H9 (cell line): ENCODE measurements at places on chromosomes 7 and 10.

GRCh38 chr7:34747867-34748727 is 90.1 kb downstream of the NPSR1 start:
- DNase-seq = peak; percentile 38

DNA sequence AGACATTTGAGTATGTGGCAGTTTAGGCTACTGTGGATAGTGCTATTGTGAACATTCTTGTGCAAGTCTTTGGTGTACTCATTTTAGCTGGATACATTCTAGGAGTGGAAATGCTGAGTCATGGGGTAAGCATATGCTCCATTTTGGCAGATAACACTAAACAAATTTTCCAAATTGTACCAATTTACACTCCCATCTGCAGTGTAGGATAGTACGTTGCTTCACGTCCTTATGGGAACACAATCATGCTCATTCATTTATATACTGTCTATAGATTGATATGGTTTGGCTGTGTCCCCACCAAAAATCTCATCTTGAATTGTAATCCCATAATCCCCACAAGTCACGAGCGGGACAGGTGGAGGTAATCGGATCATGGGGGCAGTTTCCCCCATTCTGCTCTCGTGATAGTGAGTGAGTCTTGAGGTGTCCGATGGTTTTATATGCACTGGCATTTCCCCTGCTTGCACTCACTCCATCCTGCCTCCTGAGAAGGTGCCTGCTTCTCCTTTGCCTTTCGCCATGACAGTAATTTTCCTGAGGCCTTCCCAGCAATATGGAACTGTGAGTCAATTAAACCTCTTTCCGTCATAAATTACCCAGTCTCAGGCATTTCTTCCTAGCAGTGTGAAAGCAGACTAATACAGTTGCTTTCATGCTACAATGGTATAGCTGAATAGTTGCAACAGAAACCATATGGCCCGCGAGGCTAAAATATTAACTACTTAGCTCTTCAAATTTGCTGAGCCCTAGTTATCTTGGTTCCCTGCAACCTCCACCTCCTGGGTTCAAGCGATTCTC is 25.6 kb downstream of the RNF216 start:
- no peak for DNase-seq

- no peak for DNase-seq
These were observed 694 bp upstream of the WASL start for GRCh38 chr7:123749537-123749857.

DNA sequence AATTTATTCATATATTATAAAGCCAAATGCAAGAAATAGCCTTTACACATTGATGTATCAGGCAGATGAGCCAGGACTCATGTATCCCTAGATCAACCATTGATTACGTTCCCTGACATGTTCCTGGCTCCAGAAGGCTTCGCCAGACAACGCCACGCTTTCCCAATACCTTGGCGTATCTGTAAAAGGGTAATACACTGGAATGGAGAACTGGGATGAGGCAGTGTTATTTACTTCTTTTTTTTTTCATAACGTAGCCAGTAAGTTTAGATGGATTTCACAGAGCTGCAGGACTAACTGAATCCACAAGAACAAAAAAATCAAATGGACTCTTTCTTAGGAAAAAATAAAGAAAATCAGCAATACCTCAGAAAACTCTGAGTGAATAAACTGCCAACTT is 588.1 kb upstream of the SEMA3D start:
- no peak for DNase-seq

DNA sequence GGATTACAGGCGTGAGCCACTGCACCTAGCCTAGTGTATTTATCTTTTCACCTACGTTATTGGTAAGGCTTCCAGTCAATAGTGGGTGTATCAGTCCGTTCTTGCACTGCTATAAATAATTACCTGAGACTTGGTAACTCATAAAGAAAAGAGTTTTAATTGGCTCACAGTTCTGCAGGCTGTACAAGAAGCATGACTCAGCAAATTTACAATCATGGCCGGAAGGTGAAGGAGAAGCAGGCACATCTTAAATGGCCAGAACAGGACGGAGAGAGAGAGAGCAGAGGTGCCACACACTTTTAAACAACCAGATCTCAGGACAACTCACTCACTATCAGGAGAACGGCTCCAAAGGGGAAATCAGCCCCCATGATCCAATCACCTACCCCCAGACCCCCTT is 873.3 kb upstream of the AUTS2 start:
- DNase-seq = no peak

- DNase-seq = no peak
These were observed 213.7 kb downstream of the HTR7 start for GRCh38 chr10:90644165-90644564.

DNA sequence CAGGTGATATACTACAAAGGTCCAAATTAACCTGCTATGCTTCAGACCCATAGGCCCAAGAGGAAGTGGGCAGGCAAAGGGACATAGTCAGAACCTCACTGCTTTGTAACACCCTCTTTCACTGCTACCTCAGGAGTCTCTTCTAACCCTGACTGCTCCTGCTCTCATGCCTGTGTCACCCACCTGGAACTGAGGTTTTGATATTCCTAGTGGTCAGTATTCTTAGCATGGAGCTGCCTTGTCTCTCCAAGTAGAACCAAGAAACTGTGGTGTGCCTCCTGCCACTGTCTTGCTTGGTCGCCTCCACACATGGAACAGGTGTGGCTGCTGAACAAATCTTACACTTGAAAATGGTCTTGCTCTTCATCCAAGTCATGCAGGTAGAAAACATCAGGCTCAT is 677.5 kb downstream of the XPNPEP1 start:
- no peak for DNase-seq

DNA sequence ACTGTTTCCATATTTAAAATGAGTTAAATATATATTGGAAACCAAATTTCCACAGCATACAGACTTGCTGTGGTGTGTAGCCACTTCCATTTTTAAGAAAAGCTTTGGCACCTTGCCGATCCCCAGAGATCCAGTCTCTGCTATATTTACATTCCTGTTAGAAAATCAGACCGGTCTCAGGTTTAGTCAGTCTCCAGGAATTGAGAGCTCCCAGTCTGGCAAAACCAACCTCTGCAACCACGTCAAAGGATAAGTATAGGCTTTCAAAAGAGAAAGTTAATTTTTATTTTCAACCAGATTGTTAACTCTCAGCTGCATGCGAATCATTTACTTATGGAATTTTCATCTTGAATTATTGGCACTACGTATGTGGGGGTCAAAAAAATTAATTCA is 28.2 kb downstream of the PUS7 start:
- no peak for DNase-seq

- DNase-seq = peak; percentile 30
These were observed 438.3 kb downstream of the RPS24 start for GRCh38 chr10:78471723-78472550.

DNA sequence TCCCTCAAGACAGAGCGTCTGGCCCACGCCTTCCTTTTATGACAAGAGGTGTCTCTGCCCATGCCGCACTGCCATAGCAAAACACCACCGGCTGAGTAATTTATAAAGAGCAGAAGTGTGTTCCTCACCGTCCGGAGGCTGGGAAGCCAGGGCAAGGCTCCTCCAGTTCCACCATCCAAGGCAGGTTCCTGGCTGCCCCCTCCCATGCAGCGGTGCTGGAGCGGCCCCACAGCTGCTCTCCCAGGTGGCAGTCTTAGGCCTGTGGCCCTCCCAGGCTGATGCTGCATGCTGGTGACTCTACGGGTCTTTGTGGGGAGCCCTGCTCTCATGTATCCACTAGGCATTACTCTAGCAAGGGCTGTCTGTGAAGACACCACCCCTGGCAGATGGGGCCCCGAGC is 113.1 kb downstream of the TCERG1L start:
- peak; percentile 16 for DNase-seq

GRCh38 chr7:39589323-39590111 is 23.3 kb downstream of the YAE1 start:
- peak; percentile 70 for DNase-seq

- no peak for DNase-seq
These were observed 547.7 kb downstream of the TNS3 start for GRCh38 chr7:47034180-47034579.

DNA sequence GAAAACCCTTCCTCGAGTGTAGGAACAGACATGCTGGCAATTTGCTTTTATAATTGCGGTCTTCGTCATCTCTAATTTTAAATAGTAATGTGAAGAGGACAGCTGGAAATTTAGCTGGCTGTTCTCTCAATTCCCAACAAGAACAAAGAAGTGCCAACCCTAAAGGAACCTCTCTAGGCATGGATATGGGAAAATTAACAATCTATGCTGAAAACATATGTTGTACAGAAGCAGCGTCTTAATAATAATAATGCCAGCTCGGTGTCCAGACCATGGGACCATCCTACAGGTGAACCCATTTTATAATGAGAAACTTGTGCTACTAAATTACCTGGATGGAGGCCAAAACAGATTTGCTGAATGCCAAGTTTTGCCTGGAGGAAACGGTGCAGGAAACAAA is 641.4 kb upstream of the MGMT start:
- DNase-seq = no peak

DNA sequence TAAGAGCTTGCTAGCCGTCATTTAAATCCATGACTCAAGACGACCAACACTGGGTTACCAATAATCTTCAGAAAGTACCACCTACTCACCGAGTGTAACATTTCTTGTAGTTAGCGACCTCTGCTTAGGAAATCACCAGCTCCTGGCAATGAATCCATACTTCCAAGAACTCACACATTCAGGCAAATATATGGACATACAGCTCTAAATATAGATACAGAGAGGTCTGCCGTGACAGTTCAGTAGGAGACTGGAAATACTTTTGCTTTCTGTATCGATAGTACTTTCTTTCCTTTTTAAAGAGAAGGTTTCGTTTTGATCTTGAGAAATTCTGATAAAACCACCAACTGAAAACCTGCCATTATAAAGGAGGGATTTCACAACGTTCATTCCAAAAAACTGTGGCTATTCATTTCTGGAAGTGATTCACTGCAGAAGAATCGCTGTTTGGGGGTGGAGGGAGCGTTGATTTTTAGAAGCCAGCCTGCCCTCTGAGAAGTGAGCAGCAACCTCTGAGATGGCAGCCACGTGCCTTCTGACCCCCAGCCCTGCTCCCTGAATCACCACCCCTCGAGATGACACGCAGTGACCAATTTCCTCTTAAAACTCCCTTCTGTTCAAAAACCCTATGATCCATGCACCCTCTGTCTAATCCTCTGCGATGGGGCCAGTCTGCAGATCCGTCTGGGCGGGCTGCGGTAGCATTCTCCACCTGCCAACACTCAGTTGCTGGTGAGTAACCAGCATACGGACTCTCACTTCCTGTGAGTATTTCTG is 179.0 kb upstream of the KLF14 start:
- no peak for DNase-seq

- no peak for DNase-seq
These were observed 68.4 kb upstream of the PALS2 start for GRCh38 chr7:24504836-24505235.

GRCh38 chr10:2839081-2839725 is 228.1 kb upstream of the PFKP start:
- DNase-seq = peak; percentile 78

- no peak for DNase-seq
These were observed 48.6 kb downstream of the NCAPG2 start for GRCh38 chr7:158655931-158656441.

- peak; percentile 26 for DNase-seq
These were observed 151.5 kb downstream of the DNAJB6 start for GRCh38 chr7:157488281-157488680.
